Karpas-422 (cell line): ENCODE measurements at places on chromosomes 5 and 9. TPM values are rescaled to one million over a fixed set of nuclear protein-coding genes. Genes with fewer than 3 reads are reported as not detected.

The UBE2QL1 gene
- total RNA-seq = not detected in 2 replicates

DNA sequence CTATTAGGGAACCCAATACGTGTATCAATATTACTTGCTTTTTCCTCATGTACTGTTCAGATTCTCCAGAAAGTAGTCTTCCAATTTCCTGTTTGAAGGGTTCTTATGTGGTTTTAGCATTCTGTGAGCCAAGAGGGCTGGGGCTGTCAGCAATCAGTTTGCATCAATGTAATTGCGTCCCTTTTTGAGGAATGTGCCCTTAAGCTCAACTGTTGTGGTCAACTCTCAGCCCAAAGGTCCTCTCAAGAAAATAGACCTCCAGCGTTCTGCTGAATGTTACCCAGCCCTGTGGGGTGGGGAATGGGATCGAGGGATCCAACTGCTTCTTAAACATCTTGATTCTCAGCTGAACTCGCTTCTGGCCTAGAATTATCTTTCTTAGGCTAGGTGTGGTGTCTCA is 43.8 kb upstream of the CDK20 start:
- DNase-seq = no peak

DNA sequence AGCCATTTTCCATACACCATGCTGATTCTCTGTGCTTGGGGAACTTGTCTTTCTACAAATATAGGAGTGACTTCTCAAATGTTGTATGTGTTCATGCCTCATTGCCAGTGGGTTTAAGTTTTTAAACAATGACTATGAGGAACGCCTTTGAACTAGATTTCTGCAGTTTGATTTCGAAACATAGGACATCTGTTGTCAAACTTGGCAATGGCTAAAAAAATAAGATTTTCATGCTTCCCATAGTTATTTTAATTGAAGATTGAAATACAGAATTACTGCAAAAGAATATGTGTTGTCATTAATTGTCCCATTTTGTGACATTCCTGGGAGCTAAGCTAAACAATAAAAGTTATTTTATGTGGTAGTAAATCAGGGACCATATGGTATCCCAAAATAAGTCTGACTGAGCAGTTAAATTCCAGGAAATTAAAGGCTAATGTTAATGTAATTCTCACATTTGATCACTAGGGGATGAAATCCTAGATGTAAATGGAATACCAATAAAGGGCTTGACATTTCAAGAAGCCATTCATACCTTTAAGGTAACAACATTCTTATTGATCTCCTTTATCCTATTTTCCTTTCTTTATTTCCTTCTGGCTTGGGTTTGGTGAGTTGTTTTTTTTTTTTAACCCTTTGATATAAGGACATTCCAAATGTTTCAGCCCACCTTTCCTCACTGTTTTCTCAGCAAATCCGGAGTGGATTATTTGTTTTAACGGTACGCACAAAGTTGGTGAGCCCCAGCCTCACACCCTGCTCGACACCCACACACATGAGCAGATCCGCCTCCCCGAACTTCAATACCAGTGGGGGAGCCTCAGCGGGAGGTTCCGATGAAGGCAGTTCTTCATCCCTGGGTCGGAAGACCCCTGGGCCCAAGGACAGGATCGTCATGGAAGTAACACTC is 116.7 kb downstream of the GOLPH3 start:
- DNase-seq = peak; percentile 51

DNA sequence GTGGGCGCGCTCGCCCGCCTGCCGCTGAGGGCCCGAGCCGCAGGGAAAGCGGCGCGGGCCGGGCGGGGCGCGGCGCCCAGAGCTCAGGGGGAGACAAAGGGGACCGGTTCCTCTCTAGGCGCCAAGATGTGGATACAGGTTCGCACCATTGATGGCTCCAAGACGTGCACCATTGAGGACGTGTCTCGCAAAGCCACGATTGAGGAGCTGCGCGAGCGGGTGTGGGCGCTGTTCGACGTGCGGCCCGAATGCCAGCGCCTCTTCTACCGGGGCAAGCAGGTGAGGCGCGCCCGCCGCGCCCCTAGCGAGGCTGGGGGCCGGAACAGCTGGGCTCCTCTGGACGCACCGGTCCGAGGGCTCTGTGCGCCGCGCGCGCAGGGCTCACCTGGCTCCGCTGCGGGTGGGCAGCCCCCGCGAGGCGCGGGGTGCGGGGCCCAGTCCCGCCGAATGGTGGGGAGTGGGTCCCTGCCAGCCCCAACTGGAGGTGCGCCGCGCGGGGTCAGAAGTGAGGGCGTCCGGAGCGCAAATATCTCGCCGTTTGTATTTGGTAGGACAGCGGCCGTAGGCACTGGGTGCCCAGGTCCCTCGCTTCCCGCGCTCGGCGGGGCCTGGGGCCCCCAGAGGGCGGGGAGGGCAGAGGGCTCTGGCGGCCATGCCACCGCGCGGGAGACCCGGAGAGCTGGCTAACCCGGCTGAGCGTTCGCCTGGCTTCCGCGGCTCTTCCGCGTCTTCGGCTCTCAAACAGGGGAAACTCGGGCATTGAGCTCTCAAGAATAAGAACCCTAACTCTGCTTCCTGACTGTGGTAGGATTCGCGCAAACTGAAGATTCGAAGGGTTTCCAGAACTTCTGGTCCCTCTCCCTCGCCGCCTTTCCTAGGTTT is 607 bp downstream of the UHRF2 start:
- DNase-seq = peak; percentile 79

GRCh38 chr5:78660401-78660800 is 11.8 kb upstream of the LHFPL2 start:
- no peak for DNase-seq

DNA sequence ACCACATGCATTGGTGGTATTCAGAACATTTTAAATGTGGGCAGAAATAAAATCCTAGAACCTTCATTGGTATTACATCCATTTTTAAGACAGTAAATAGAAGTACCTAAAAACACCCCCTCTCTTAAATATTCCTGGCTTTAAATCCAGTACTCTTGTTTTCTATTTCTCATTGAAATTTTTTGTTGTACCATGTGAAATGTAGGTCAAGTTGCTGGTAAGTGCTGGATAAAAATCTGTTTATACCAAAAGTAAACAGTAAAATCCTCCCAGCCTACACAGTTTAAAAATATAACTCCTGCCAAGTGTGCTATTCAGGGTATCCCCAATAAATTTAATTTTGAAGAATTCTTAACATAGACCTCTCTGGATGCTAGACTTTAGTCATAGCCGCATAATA is 75.0 kb upstream of the FST start:
- no peak for DNase-seq

DNA sequence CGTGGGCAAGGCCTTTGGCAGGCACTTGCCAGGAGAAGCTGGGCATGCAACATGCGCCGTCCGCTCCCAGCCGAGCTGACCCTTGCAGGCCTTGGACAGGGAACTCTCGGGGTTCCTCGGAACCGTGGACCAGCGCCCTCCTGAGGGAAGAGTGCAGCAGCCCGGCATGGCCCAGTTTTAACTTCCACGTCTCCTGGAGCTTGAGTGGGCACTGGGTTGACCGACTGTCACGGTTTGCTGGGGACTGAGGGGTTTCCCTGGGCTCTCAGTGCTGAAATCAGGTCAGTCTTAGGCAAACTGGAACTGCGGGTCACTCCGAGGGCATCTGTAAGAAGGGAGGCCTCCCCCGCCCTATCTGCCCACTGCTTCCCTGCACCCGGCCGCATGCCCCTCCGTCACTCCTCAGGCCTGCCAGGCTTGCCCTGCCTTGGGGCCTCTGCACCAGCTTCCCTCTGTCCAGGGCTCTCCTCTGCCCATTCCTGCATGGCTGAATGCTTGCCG is 87.0 kb upstream of the PHYKPL start:
- no peak for DNase-seq

DNA sequence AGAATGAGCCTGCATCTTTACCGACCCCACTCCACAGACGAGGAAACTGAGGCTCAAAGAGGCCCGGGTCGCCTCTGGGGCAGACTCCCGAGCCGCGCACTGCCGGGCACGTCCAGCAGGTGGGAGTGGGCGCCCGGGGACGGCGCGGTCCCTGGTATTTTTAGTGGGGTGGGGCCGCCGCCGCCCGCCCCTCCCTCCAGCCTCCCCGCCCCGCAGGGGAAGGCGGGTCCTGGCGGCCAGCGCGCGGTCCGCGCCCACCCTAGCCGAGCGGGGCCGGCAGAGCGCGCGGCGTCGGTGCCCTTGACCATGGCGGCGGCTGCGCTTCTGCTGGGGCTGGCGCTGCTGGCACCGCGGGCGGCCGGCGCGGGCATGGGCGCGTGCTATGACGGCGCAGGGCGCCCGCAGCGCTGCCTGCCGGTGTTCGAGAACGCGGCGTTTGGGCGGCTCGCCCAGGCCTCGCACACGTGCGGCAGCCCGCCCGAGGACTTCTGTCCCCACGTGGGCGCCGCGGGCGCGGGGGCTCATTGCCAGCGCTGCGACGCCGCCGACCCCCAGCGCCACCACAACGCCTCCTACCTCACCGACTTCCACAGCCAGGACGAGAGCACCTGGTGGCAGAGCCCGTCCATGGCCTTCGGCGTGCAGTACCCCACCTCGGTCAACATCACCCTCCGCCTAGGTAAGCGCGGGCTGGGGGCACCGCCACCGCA is at the start of gene LAMC3:
LAMC3 (plus strand) TSS at position 266 of the 710 bp plus-strand sequence; CDS start at position 307, 41 bp downstream.
- no peak for DNase-seq

- DNase-seq = no peak
These were observed 99.1 kb upstream of the DAP start for GRCh38 chr5:10860196-10860543.

GRCh38 chr5:132073231-132074013 is at the start of gene CSF2:
CSF2 (plus strand) TSS chr5:132073789; CDS start chr5:132073824, 35 bp downstream.
- DNase-seq = no peak

The IL7R gene
- total RNA-seq = not detected in 2 replicates

The FBP1 gene
- total RNA-seq = not detected in 2 replicates

DNA sequence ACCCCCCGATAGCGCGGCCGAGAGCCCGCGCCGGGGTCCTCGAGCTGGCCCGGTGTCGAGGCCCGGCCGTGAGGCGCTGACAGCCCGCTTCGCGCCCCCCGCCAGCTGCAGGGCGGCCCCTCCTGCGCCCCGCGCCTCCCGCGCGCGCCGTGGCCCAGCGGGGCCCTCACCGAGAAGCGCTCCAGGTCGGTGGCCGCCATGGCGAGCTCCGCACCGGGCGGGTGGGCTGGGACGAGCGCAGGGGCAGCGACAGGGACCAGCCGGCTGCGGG is 166 bp downstream of the SEPTIN8 start:
- DNase-seq = no peak

GRCh38 chr5:178569485-178569884 is 20.7 kb downstream of the COL23A1 start:
- DNase-seq = no peak

The PCDHA1 gene
- not detected in 2 replicates for total RNA-seq

DNA sequence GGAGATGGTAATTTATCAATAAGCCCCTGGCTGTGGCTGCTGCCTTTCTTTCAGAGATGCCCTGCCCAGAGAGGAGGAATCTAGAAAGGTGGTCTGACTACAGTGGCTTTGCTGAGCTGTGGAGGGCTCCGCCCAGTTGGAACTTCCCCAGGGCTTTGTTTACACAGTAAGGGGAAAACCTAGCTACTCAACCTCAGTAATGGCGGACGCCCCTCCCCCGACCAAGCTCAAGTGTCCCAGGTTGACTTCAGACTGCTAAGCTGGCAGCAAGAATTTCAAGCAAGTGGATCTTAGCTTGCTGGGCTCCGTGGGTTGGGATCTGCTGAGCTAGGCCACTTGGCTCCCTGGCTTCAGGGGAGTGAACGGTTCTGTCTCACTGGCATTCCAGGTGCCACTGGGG is 865.4 kb upstream of the ACO1 start:
- DNase-seq = no peak

The ECSCR gene
- not detected in 2 replicates for total RNA-seq

DNA sequence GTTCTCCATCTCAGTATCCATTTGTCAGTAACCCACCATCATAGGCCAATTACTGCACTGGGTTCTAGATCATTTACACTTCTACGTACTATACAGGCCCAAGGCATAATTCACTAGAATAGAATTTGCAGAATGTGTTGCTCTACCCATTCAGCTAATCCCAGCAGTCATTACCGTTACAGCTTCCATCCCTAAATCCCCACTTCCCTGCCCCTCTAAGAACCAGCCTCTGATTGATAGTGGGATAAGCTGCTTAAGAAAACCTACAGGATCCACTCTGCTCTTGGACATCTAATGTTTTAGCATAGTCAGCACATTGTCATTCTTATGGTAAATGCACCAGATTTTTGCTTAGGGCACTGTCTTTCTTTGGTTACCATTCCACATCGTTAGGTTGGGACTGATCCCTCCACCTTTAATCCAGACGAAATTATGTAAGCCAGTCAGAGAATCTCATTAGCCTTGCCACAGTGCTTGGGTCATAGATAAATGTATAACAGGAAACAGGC is 39.3 kb upstream of the CHD1 start:
- no peak for DNase-seq

The IL5 gene
- total RNA-seq = not detected in 2 replicates

GRCh38 chr5:177427919-177428573 is 1.6 kb downstream of the GRK6 start:
- DNase-seq = peak; percentile 49
